ENCODE measurements at places on chromosomes 11 and 22.

DNA sequence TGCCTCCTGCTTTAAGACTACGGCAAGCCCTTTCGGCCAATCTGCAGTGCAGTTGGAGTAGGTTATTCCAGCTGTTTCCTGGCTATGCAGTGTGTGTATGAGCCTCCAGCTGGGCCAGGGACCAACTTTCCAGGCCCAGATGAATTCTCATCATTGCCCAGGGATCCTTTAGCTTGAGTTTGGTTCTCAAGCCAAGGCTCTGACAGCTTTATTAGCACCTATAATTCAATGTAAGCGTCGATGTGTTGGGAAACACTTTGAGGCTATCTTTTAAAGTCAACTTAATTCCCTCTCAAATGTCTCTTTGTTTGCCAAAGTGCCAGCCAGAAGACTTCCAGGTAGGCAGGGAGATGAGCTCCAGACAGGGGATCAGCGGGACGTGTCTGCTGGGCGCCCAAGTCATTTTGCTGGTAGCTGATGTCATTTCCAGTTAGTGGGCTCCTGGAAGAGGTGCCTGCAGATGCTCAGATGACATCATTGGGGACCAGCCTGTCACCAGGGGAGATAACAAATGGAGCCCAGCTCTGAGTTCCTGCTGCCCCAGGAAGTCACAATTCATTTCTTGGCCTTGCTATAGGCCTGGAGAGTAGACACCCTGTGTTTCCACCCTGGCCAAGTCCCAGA lies 520.4 kb downstream of the SOX6 start:
- no peak for DNase-seq

DNA sequence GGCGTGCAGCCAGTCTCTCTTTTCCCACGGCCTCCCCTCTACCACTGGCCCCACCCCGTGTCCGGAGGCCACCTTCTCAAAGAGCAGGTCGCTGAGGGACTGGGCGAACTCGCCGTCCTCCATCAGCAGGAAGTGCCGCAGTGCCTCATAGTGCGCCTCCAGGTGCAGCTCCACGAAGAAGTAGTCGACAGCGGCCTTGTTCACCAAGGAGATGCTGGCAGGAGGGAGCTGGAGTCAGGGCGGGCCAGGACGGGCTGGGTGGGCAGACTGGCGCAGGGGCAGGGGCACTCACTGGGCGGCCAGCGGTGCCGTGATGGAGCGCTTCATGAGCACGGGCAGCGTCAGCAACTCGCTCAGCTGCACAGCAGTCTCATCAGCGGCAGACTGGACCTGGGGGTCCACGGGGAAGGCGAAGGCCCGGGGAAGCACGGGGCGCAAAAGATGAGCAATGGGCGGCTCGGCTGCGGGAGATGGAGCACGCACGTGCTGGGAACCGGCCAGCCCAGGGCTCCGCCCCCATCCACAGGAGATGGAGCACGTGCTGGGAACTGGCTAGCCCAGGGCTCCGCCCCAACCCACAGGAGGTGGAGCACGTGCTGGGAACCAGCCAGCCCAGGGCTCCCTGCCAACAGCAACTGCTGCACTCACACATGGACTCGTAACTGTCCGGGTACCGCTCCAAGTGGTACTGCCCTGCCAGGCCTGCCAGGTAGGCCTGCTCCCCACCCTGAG lies 18.4 kb downstream of the SELENOO start:
- peak; percentile 47 for DNase-seq

GRCh38 chr11:35163702-35164496 lies 24.9 kb downstream of the CD44 start:
- no peak for DNase-seq

DNA sequence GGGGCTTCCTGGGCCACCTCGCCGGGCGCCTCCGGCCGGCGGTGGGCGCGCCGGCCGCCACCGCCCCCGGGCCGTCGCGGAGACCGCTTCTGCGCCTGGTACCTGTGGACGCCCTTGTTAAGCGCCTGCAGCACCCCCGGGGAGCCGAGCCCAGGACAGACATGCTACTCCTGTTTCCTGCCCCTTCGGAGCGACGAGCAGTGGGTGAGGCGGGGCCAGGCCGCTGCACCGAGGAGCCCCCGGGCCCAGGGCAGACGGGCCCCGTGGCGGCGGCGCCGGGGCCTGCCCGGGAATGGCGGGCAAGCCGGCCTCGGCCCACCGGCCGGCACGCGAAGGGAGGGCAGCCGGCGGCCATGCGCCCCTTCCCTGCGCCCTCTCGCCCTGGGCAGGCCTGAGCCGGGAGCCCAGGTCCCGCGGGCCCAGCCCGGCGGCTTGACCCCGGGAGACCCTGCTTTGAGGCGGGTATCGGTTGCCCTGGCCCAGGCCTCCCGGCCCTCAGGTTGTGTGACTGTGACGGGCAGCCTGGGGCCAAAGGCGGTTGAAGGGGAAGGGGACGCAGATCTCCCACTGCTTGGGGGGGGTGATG lies 789 bp upstream of the KDM2A start:
- DNase-seq = no peak
